Stimulated activated CD4-positive, alpha-beta T cell treated with anti-CD3 and anti-CD28 coated beads, TNF-alpha, amount 100 ng/mL, for 1 hour (primary cell): ENCODE measurements at places on chromosomes 7 and 10.

DNA sequence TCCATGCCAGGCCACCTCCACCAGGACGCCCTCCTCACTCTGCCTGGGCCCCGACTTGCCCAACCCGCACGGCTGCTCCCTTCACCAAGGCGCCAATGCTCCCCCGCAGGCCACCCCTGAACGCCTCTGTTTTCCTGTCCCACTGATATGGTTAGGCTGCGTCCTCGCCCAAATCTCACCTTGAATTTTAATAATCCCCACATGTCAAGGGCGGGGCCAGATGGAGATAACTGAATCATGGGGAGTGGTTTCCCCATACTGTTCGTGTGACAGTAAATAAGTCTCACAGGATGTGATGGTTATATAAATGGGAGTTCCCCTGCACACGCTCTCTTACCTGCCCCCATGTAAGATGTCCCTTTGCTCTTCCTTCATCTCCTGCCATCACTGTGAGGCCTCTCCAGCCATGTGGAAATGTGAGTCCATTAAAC is 29.8 kb downstream of the RSU1 start:
- DNase-seq, result peak; percentile 36

- DNase-seq, result no peak
These were observed 4.8 kb upstream of the ZNF783 start for GRCh38 chr7:149257146-149257545.

DNA sequence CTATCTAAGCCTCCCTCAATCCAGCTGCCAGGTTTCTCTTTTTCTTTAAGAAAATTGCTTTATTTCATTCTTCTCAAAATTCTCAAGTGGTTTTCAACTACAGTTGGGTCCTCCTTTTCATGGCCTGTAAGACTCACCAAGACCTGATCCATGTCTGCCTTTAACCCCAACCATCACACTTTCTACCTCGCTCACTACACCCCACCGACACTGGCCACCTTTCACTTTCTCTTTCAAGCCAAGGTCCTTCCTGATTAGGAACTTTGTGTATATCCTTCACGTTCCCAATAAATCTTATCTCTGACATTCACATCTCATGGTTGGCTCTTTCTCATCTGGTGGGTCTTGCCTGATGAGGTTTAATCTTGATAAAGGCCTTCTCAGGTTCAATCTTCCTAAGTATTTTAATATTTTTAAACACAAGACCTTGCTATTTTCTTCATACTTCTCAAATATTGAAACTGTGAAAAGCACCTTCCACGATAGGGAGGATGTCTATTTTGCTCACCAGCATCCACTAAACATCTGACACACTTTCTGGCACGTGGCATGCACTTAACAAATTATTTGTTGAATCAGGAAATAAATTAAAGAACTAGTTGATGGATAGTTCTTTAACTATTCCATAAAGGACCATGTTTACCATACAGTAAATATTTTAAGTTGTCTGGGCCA is 624.8 kb downstream of the GRID1 start:
- no peak for DNase-seq

DNA sequence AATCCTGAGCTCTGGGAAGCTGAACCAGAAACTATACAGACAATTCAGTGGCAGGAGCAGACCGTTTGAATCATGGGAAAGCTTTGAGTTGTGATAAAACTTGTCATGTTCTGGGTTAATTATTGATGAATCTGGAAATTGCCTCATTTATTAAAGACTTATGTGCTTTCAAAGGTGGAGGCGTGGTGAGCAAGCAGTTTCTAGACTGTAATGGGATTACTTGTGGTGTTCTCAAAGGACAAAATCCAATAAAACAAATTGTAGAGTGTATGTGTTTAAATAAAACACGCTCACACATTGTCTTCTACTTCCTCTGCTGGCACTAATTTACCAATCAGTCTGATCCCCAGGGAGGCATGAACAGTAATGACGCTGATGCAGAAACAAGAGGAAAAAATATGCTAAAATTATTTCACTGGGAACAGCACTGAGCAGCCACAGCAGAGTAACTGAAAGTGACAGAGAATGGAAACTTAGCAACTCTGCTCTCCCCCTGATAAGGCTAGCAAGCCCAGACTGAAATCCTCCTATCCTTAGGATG is 25.1 kb downstream of the PARD3 start:
- no peak for DNase-seq

- DNase-seq, result no peak
These were observed 98.3 kb downstream of the CDH23 start for GRCh38 chr10:71494980-71495381.

DNA sequence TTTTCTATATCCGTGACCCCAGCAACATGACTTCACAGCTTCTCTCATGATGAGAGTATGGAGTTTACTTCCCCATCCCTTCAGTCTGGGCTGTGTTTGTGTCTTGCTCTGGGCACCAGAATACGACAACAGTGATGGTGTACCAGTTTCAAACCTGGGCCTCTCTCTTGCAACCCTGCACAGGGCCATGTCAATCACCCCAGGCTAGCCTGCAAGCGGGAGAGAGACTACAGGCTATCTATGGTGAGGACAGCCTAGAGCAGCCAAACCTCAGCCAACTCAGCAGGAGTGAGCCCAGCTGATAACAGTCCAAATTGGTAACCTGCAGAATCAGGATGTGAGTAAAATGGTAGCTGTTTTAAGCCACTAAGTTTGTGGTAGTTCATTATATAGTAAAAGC is 235.8 kb downstream of the CHCHD3 start:
- DNase-seq, result no peak

GRCh38 chr7:105808703-105809590 is 67.5 kb downstream of the ATXN7L1 start:
- DNase-seq, result peak; percentile 46

- DNase-seq, result no peak
These were observed 164.1 kb downstream of the PRKAG2 start for GRCh38 chr7:151712810-151713125.

GRCh38 chr10:5685764-5686240 is 1.2 kb downstream of the TASOR2 start:
- no peak for DNase-seq

DNA sequence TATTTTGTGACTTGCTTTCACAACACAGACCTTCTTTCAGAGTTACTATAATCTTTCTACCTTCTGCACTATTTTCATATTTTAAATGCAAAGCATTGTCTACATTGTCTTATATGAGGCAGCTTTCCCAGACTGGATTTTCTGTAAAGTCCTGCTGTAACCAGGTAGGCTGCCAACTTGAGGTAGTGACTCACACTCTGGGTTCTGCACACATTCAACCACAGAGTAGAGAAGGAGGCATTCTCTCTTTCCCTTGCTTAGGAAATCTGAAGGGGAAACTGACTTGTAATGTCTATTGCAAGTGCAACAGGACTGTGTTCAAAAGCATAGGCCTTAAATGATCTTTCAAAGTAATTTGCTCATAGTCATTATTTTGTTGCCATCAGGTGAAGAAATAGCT is 461.4 kb downstream of the GRM8 start:
- DNase-seq, result no peak

DNA sequence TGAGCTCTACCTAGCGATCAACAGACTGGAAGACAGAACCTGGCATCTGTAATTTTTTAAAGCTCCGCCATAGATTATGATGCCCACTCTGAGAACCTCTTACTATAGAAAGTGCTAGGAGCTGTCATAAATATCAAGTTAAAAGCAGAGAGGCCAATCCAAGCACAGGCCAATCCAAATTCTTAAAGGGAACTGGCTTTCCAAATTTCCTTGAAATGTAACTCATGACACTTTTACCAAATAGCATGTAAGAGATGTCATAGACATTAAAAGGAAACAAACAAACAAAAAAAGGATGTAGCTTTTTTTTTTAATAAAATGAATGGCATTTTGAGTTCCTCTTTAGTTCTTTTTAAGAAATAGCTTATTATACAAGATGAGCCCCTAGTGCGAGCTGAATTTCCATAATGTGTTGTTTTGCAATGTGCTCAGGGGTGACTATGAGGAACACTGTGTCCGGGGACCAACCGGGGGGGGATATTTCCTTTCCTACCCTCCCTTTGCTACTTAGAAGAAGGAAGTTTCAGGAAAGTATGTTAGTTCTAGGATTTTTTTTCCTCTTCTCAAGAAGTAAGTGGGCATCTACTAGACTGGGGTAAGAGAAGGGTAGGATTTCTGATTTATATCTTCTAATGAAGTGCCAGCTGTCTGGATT is 23.7 kb upstream of the MRC1 start:
- no peak for DNase-seq

- DNase-seq, result no peak
These were observed 17.1 kb downstream of the ZMIZ2 start for GRCh38 chr7:44765579-44766415.

DNA sequence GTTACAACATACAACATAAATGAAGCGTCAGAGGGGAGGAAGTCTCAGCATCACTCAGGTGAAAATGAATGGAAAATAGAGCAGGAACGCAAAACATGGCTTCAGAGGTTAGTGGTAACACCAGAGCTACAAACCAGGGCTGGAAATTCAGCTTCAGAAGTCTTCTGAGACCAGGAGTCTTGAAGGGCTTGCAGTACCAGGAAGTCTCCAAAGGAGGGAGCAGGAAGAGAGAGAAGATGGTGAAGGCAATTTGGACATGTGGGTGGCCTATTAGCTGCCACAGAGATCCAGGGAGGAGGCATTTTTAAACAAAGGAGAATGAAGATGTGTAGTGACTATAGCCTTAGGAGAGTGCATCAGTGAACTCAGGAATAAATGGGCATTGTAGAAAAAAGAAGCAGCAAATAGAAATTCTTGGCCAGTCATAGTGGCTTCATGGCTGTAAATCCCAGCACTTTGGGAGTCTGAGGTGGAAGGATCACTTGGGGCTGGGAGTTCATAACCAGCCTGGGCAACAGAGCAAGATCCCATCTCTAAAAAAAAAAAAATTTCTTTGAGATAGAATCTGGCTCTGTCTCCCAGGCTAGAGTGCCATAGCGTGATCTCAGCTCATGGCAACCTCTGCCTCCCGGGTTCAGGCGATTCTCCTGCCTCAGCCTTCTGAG is 9.3 kb upstream of the TET1 start:
- DNase-seq, result no peak

- DNase-seq, result no peak
These were observed 23.4 kb upstream of the ARID5B start for GRCh38 chr10:61877887-61878739.

DNA sequence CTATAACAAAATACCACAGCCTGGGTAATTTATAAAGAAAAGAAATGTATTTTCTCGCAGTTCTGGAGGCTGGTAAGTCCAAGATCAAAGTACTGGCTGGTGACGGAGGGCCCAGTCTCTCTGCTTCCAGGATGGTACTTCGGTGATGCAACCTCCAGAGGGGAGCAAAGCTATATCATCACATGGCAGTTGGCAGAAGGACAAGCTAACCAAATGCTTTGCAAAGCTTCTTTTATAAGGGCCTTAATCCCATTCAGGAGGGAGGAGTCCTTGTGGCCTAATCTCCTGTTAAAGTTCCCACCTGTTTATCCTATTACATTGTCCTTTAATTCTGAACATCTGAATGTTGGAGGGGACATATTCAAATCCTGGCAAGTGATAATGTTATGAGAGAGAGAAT is 134.1 kb upstream of the SP4 start:
- no peak for DNase-seq

- no peak for DNase-seq
These were observed 183.4 kb downstream of the MACC1 start for GRCh38 chr7:20033621-20034400.

DNA sequence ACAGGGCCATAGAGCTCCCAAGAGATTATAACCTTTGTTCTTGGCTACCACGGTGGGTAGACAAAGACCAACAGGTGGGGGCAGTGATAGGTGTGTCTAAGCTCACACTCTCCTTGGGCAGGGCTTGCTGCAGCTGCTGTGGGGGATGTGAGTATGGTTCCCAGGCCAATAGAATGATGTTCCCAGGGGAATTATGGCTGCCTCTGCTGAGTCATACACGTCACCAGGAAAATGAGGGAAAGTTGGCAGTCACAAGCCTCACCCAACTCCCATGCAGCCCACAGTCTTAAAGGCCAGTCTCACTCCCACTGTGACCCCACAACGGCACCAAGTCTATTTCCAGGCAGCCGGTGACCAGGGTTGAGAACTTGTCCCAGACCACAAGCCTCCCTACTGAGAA is 453.4 kb upstream of the PODXL start:
- DNase-seq, result no peak

GRCh38 chr10:9038146-9038714 is 983.7 kb downstream of the GATA3 start:
- DNase-seq, result no peak

GRCh38 chr10:83289373-83289772 is 849.9 kb upstream of the GHITM start:
- DNase-seq, result no peak

DNA sequence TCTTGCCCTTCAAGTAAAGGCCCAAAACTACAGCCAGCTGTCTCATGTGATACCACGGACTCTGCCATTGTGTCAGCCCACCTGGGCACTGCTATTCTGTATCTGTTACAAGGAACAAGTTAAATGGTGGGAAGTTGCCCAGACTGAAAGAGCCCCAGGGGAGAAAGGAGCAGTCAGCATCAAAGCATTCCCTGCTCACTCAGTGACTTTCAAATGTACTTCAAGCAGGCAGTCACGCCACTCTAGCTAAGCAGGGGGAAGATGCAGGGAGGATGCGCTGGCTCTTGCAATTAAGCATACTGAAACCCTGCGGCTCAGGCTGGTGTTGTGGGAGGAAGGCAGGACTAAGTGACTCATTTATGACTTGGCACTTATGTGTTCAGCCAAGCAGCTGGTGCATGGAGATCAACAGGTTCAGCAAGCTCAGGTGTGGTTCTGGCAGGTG is 1249.6 kb downstream of the TYW1 start:
- no peak for DNase-seq

DNA sequence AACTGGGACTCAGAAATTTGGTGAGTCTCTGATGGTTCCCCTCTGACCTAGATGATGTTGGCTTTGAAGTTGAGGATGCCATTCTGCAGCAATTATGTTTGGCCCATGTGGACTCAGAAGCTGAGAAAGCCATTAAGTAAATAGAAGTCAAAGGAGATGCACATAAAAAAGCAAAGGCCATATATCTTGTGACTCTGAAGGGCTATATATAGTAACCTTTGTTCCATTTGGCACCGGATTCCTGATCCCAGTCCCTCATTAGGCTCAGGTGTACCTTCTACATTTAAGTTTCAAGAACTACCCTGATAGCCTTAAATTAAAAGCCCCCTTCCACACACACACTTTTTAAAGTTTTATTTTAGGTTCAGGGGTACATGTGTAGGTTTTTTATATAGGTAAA is 50.0 kb upstream of the PDK4 start:
- no peak for DNase-seq

GRCh38 chr7:150738092-150738491 is 874 bp downstream of the GIMAP5 start:
- DNase-seq, result no peak

- no peak for DNase-seq
These were observed 75.1 kb upstream of the KMT2E start for GRCh38 chr7:104938741-104939390.

GRCh38 chr7:35468606-35469005 is 214.7 kb upstream of the TBX20 start:
- DNase-seq, result no peak

- DNase-seq, result no peak
These were observed 118.0 kb downstream of the WDFY4 start for GRCh38 chr10:48802611-48803071.

GRCh38 chr10:17210361-17210760 is 8.9 kb upstream of the TRDMT1 start:
- no peak for DNase-seq

GRCh38 chr10:95517536-95518454 is 43.4 kb downstream of the SORBS1 start:
- no peak for DNase-seq
